AG10803 (cell line): ENCODE measurements at places on chromosomes 16 and 17.

- DNase-seq = no peak
Measured at GRCh38 chr16:56363181-56363716, 62.1 kb downstream of the AMFR start.

DNA sequence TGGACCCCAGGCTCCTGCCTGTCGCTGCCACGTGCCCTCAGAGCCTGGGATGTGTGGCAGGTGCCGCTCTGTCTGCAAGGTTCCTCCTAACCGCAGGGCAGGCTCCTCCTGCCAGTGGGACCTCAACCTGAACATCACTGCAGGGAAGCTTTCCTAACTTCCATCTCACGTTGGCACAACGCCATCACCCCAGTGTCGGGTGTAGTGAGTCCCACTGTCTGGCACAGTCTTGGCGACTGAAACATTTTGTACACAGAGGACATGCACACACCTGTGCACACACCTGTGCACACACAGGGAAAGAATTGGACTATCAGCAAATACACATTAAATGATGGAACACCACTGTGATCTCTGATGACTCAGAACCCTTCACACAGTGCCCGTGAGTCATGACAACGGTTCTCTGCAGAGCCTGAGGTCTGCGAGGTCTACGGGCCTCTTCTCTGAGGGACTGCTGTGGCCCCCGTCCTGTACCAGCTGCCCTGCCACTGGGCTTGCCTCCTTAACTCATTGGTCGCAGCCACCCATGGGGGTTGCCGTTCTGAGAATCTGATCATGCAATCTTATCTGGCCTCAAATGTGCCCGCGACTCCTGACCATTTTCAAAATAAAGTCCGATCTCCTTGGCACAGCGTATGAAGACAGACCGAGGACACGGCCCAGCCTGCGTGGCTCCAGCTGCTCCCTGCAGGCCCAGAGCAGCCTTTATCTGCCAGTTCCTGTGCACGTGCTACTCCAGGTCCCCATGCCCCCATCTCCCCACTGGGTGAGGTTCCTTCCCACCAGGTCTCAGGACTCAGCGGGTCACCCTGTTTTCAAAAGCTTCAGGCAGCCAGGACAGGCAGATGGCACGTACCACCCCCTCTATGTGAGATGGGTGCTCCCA is 7.6 kb downstream of the CCDC57 start:
- peak; percentile 62 for DNase-seq

DNA sequence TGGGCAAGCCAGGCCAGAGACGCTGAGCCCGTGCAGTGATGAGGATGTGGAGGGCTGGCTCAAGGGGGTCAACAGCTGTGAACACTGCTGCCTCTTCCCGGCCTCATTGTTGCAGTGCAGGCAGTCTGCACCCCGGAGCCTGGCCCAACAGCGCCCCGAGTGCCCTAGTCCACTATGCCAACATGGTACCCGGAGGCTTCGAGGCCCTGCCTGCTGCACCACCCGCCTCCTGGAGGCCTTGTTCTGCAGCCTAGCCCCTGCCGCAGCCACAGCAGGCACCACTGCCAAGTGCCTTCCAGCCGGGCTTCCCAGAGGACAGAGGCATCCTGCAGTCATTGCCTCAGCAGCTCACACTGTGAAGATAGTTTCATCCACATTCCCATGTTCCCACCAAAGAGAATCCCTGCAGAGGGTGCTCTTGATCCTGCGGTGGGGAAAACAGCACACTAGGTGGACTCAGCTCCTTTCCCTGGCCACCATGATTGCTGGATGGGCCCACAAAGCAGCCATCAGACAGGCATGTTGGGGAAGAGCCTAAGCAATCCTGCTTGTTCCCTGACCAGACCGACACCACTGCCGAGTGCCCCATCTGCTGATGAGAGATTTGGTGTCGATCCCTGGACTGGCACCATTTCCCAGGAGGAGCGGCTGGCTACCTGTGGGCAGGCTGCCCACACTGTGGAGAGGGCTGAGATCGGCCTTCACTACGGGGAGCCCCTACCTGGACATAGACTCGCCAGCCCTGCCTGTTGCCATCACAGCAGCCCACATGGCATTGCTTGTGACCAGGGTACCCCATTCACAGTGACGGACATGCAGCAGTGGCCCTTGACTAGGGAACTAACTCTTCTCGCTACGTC is 44.9 kb downstream of the USP22 start:
- DNase-seq = no peak

DNA sequence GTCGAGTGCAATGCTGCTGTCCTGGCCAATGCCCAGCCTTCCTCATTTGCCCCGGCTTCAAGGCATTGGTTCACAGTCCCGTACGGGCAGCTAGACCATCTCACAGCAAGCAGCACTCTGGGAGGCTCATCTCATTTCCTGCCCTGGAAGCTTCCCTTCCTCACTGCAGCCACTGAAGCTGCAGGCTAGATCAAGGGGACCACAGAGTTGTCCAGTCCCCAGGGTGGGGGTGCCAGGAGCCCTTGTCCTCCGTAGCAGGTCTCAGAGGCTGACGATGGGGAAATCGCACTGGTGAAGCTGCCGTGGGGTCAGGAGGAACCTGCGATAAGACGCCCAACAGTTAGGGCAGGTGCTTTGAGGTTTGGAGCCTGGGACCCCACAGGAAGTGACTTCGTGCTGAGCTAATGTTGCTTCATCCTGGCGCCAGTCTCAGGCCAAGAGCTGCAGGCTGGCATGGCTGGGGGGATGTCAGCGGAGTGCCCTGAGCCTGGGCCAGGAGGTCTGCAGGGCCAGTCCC is at the start of gene SPNS3:
Gene SPNS3, plus strand, starts transcription at position 426 of the 517 bp plus-strand sequence. Its CDS starts 28 bp downstream, at position 454.
- no peak for DNase-seq

DNA sequence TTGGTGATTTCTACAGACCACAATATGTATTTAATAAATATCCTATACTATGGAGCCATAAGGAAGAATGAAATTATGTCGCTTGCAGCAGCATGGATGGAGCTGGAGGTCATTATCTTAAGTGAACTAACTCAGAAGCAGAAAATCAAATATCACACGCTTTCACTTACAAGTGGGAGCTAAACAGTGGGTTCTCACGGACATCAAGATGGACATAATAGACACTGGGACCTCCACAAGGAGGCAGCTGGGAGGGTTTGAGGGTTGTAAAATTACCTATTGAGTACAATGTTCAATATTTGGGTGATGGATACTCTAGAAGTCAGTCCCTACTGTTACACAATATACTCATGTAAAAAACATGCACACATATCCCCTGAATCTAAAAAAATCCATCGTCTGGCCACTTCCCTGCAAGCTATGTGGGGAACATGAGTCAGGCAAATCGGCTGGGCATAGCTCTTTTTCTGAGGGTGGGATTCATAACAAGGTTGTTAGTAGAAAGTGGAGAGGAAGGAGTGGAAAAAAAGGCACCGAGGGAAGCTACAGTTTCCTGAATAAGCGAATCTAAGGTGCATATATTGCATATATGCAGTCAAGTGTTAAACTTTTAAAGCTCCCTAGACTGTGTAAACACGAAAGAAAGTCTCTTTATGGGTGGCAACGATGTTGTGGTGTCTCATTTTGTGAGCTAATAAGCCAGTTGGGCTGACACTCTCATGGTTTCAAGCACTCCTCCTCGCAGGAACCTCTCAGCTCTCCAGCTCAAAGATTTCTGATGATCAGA is 135.2 kb upstream of the CPHXL start:
- no peak for DNase-seq

- peak; percentile 61 for DNase-seq
Measured at GRCh38 chr16:65012357-65012756, 109.5 kb downstream of the CDH11 start.

GRCh38 chr16:78706637-78707036 is 607.2 kb downstream of the WWOX start:
- no peak for DNase-seq

GRCh38 chr17:77854759-77855745 is 103.5 kb upstream of the TNRC6C start:
- DNase-seq = no peak

- no peak for DNase-seq
Measured at GRCh38 chr16:31055613-31056012, 18.4 kb downstream of the ZNF668 start.

- peak; percentile 17 for DNase-seq
Measured at GRCh38 chr17:38352245-38353085, 821 bp downstream of the SOCS7 start.

DNA sequence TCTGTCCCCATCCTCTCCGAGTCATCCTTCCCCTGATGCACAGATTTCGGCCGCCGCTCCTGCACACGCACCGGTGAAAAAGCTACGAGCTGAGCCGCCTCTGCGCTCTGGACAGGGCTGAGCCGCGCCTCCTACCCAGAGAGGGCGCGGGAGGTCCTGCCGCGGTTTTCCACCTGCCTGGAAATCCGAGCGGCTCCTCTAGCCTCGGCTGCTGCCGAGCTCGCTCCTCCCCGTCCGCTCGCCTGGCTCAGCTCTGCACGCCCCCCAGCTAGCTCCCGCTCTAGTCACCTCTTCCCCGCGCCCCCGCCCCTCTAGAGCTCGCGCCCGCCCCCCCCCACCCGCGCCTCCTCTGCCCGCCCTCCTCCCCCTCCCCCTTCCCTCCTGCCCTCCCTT is 198 bp upstream of the SHISA9 start:
- no peak for DNase-seq

DNA sequence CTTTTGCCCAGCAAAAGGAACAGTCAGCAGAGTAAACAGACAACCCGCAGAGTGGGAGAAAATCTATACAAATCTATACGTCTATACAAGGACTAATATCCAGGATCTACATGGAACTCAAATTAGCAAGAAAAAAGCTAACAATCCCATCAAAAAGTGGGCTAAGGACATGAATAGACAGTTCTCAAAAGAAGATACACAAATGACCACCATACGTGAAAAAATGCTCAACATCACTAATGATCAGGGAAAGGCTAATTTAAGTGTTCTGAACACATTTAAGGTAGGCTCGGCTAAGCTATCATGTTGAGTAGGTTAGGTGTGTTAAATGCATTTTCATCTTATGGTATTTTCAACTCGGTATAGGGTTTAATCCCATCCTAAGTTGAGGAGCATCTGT is 598.0 kb downstream of the WWOX start:
- no peak for DNase-seq

GRCh38 chr16:53235851-53236250 is 181.1 kb downstream of the CHD9 start:
- DNase-seq = no peak

DNA sequence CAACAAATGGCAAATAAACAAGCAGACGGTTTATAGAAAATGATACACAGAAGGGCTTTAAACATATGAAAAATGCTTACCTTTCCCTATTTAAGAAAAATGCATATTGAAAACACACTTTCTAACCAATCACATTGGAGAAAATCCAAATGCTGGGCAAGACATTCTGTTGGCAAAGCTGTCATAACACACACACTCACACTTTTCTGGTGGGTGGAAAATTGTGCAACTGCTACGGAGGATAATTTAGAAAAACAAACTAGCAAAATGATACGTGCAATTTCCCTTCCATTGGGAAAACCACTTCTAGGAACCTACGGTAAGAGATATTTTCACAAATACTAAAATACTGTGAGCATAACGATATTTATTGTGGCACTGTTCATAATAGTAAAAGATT is 9.8 kb upstream of the MYH3 start:
- no peak for DNase-seq

DNA sequence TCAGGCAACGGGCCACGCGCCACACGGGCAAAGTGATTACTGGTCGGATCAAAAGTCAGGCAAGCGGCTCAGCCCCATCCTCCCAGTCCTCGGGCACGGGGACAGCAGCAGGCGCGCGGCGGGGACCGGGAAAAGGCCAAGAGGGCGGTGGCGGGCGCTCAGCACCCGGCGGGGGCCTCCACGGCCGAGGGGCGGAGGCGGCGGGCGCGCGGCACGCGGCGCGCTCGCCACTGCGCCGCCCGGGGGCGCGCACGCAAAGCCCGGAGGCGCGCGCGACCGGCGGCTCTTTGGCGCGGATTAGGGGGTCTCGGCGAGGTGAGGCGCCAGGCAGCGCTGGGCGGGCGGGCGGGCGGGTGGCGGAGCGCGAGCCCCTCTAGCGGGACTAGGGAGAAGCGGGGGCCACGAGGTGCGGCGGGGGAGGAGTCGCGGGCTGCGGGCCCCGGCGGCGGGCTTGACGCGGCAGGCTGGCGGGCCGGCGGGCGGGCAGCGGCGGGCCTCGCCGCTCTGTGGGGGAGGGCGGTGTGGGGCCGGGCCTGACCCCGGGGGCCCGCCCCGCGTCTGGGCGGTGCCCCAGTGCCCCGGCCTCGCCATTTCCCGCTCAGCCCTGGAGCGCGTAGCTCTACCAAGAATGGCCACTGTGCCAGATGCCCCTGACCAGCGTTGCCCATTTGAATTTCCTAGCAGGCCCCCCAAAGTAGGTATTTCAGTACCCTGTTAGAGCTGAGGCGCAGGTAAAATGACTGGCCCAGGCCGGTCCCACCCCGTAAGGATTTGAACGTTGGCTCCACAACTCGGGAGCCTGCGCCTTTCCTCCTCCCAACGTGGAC is at the start of the genes ACACA and TADA2A:
Gene ACACA, minus strand, starts transcription at position 202 of the 827 bp plus-strand sequence. CDS start 537 bp downstream, outside the sequence.
Gene TADA2A, plus strand, starts transcription at position 252 of the 827 bp plus-strand sequence. CDS start 4,480 bp downstream, outside the sequence.
- peak; percentile 73 for DNase-seq
